ENCODE measurements at places on chromosomes 3 and 15. TPM values are rescaled to one million over a fixed set of nuclear protein-coding genes. Genes with fewer than 3 reads are reported as not detected.

- H3K4me3 ChIP-seq: no peak overlapping the region
- H3K36me3 ChIP-seq: no peaks in the 10 kb centered on the region
- no peak for DNase-seq
- H3K27me3 ChIP-seq: no peaks in the 10 kb centered on the region
- peaks cover 6% of the 10 kb centered on the region for H3K4me1 ChIP-seq
Measured at GRCh38 chr15:22845289-22845900, 6.9 kb downstream of the NIPA2 start.

- no peaks in the 10 kb centered on the region for H3K27me3 ChIP-seq
- H3K4me1 ChIP-seq: no peaks in the 10 kb centered on the region
- H3K27ac ChIP-seq: no peak overlapping the region
- DNase-seq: no peak
Measured at GRCh38 chr15:101022306-101022705, 103.1 kb downstream of the LRRK1 start.

- H3K27ac ChIP-seq: no peak overlapping the region
- no peaks in the 10 kb centered on the region for H3K27me3 ChIP-seq
- no peaks in the 10 kb centered on the region for H3K36me3 ChIP-seq
Measured at GRCh38 chr3:175005881-175006280, 146.7 kb downstream of the NAALADL2 start.

GRCh38 chr3:162863579-162863978, 1367.0 kb downstream of the OTOL1 start:
- H3K27ac ChIP-seq: no peak overlapping the region
- H3K4me1 ChIP-seq: no peaks in the 10 kb centered on the region
- no peak for DNase-seq
- no peaks in the 10 kb centered on the region for H3K27me3 ChIP-seq
- no peak overlapping the region for H3K4me3 ChIP-seq
- no peaks in the 10 kb centered on the region for H3K36me3 ChIP-seq

DNA sequence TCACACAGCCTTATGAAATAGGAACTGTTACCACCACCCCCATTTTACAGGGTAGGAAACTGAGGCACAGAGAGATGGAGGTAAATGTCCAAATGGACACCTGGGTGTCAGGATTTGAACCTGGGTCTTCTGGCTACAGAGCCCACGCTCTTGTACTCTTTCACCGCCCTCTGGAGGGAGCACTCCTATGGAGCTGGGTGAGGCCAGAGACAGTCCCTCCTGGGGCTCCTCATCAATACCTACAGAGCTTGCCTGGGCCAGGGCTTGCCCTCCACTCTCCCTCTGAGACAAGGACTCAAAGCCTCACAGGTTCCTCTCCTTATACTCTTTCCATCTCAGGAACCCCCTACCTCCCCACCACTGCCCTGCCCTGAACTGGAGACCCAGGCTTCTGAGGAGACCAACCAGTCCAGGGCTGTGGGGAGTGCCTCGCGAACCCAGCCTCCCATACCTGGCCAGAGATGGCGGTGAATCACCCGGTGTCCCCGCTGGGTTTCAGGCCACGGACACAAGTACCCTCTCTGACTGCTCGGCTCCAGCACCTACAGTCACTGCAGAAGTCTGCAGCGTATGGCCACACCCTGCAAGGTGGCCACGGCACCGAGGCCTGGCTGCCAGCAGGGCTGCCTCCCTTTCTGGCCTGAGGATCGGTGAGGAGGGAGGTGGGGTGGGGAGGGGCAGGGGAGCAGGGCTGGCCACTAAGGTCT, 22.1 kb upstream of the ATP2B2 start:
- H3K4me3 ChIP-seq: no peak overlapping the region
- H3K27ac ChIP-seq: no peak overlapping the region
- no peaks in the 10 kb centered on the region for H3K4me1 ChIP-seq
- H3K27me3 ChIP-seq: no peaks in the 10 kb centered on the region
- no peak for DNase-seq

DNA sequence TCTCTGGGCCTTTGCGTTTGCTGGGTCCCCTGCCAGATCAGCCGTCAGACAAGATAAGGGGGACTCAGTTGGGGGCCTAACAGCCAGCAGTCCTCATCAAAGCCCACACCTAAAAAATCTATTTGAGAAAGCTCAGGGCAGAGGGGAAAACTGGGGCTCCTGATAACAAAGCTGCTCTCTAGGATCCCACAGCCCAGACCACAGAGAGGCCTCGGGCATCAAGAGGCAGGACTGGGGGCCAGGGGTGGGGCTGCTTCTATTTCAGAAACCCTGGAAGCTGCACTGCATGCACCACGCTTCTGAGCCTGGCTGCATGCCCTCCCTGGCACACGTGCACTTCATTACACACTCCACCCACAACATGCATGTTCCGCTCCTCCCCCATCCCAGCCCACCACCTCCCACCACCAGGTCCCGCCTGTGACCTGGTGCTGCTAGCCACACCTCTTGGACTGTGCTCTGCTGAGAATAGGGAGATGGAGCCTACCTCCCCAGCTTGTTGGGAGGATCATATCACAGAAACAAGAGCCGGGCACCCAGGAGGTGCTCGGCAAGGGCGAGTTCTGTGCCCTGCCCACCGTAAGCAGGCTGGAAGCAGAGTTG, 26.6 kb downstream of the FBLN2 start:
- H3K4me1 ChIP-seq: no peaks in the 10 kb centered on the region
- no peaks in the 10 kb centered on the region for H3K27me3 ChIP-seq
- H3K36me3 ChIP-seq: no peaks in the 10 kb centered on the region

GRCh38 chr3:196620161-196620604, 19.3 kb upstream of the NRROS start:
- DNase-seq: no peak
- no peaks in the 10 kb centered on the region for H3K27me3 ChIP-seq
- H3K36me3 ChIP-seq: no peaks in the 10 kb centered on the region

GRCh38 chr3:99962703-99963102, 145.0 kb downstream of the CMSS1 start:
- H3K4me3 ChIP-seq: no peak overlapping the region
- no peaks in the 10 kb centered on the region for H3K27me3 ChIP-seq
- no peak for DNase-seq

DNA sequence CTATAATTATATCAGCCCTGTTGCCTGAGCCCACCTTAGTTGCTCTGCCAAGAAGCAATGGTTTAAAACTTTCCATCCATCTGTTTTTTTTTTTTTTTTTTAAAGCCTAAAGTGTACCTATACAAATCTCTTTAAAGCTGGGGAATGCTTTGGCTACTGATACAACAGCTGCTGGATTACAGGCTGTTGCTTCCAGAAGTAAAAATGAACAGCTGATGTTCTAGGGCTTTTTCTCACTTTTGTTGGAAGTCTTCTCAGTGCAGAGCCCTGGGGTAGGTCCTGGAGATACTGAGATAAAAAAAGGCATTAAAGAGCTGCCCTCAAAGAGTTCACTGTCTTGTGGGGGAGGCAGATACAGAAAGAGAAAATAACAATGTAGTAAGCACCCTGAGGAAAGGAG, 218.1 kb downstream of the NLGN1 start:
- H3K27ac ChIP-seq: no peak overlapping the region
- DNase-seq: no peak
- H3K27me3 ChIP-seq: no peaks in the 10 kb centered on the region
- H3K36me3 ChIP-seq: no peaks in the 10 kb centered on the region
- no peaks in the 10 kb centered on the region for H3K4me1 ChIP-seq

Gene TRH
- not detected for total RNA-seq

Data from naive thymus-derived CD4-positive, alpha-beta T cell (primary cell).